ENCODE measurements at places on chromosomes 3 and 15.
A peak's percentile ranks its signal among the peaks of the same experiment; 100 is the strongest.

DNA sequence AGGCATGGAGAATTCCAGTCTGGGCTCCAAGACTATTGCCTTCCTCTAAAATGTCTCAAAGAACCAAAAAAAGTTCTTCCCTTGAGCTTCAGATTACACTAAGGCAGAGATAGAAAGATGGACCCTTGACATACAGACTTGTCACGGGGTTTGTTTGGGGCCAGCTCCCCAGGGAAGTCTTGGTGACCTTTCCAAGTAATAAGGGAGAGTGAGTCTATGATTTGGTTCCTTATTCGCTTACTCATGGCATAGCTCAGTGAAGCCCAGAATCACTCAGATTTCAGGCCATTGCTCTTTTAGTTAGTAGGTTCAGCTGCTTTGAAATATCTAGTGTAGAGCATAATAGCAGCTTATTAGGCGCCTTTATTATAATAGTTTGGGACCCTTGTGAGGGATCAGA, 90.3 kb downstream of the PLCL2 start:
- no peak for DNase-seq

DNA sequence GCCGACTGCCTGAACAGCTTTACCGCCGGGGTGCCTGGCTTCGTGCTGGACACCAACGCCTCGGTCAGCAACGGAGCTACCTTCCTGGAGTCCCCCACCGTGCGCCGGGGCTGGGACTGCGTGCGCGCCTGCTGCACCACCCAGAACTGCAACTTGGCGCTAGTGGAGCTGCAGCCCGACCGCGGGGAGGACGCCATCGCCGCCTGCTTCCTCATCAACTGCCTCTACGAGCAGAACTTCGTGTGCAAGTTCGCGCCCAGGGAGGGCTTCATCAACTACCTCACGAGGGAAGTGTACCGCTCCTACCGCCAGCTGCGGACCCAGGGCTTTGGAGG, 815 bp downstream of the SPINT1 start:
- no peak for DNase-seq

DNA sequence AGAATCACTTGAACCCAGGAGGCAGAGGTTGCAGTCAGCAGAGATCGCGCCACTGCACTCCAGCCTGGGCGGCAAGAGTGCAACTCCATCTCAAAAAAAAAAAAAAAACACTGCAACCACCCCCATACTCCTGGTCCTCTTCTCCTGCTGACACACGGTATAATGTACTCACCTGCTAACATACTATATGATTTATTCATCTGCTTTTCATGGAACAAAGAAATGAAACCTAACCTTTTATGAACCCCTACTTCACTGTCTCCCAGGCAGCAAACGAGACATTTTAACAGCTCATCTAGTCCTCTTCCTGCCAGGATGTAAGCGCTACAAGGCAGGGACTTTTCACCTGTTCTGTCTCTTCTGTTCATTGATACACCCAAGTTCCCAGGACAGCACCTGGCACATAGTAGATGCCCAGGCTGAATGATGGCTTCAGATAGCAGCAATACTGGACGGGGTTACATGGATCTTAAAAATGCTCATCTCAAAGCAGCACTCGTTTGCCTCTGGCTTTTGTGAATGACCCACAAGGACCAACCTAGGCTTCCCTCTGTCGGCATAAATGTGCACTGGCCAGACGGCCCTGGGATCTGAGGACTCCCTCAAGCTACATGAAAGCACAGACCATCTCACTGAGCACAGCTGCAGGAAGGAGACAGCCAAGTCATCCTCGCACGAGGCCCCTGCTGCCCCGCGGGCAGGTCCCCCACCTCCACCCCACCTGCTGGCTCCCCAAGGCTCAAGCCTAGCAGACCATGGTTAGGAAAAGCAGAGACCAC, 20.3 kb downstream of the XXYLT1 start:
- no peak for DNase-seq

DNA sequence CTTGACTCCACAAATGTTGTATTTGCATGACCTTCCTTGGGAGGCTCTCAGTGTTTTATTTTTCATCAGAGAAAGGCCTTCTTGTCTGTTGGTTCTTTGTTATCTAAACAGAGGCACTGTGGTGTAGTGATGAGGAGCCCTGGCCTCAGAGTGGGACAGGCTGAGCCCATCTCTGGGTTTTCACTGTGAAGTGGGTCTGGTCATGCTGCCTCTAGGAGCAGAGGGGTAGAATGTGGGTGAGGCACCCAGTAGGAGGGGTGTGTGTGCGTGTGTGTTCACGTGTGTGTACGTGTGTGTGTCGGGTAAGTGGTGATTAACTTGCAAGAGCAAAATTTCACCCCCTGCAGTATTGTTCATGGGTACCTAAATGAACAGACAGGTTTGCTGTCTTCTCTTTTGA, 14.4 kb downstream of the KLF13 start:
- DNase-seq = no peak

DNA sequence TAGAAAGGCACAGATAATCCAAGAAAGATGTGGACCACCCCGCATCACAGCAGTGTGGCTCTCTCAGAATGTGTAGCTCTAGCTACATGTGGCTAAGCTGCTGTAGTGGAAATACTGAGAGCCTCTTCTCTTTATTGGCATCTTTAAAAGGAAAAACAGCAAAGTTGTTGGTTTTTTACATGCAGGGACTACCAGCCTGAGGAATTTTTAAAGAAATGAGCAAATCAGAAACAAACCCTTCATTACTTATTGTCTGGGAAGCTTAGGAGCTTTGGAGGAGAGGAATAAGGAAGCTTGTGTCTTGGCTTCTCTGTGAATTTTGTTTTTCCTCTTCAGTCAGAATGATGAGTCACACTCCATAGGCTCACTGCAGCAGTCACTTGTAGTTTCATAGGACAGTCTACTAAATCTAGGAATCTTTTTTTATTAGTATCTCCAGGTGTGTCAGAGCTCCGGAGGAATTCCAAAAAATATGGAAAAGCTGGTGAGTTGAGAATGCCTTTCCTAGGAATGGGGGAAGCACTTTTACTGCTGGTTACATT, 27.5 kb downstream of the POLG start:
- no peak for DNase-seq

GRCh38 chr3:5017925-5018531, 38.8 kb downstream of the BHLHE40 start:
- no peak for DNase-seq

DNA sequence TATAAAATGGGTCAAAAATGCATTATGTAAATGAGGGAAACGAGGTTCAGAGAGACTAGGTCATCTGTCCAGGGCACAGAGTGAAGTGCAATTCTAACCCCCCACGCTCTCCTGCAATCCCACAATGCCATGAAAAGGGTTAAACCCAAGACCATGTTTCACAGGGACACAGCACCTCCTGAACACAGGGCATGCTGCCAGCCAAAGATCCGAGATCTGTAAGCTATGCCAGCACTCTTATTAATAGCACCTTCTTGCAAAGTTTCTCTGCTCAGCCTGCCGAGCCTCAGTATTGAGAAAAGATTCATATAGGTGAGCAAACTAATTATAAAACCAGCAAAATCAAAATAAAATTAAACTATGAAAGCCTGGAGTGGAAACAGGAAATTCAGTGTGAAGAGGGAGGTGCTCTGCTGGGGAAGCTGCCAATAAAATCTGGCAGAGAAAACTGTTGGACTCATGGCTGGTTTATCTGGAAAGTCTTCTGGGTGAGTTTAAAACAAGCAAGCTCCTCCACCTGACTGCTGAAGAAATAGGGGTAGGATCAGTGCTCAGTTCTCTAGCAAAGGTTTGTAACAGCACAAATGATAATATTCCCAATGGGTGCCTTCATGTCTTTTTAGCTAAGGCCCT, 50.3 kb downstream of the LRIG1 start:
- no peak for DNase-seq

DNA sequence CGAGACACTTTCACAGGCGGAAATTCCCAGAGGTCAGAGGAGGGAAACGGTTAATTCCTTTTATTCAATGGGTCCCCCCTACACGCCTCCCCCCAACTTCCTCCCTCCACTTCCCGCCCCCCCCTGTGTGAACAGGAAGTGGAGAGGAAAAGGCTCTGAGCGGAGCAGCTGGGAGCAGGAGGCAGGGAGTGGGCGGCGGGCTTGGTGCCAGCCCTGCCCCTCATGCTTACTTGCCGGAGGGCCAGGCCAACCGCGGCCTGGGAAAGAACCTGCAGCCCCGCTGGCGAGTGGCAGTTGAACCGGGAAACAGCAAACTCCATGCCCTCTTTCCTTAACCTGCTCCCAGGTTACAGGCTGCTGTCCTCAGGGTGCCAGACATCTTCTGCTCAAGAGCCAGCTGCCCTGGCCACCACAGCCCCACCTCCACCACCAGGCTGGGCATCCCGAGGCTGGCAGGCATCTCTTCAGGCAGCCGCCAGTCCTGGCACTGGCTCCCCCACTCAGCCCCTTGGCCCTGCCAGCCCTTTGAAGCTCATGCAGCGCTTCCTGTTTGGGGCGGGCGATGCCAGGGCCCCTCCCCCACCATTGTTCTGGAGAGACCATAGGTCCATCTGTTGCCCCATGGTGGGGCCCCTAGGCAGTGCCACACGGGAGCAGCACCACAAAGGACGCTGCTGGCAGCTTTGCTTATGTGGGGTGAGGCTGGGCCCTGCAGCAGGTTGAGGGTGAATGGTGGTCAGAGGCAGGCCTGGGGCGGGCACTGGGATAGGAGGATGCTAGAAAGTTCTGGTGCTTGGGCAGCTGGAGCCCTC, 12.9 kb downstream of the VPS18 start:
- DNase-seq = peak; percentile 45

DNA sequence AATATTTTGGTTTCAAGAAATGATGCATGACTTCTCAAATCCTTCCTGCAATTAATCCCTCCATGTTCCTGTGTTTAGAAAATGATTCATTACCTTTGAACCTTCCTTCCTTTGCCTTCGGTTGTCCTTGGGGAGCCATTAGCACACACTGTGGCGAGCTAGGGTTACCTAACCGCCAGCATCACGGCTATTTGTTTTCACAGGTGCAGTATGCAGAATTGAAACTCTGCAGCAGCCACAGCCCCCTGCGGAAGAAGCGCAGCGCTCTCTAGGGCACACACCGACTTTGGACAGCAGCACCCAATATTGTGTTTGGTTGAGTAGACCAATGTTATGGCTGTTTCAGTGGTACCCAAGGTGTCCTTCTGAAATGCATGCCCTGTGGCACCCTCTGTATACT, 247.4 kb downstream of the MCTP2 start:
- DNase-seq = no peak

- DNase-seq = no peak
Measured at GRCh38 chr3:15562560-15562959, 38.8 kb downstream of the HACL1 start.

GRCh38 chr3:156790156-156790555, 36.0 kb upstream of the LEKR1 start:
- DNase-seq = no peak

DNA sequence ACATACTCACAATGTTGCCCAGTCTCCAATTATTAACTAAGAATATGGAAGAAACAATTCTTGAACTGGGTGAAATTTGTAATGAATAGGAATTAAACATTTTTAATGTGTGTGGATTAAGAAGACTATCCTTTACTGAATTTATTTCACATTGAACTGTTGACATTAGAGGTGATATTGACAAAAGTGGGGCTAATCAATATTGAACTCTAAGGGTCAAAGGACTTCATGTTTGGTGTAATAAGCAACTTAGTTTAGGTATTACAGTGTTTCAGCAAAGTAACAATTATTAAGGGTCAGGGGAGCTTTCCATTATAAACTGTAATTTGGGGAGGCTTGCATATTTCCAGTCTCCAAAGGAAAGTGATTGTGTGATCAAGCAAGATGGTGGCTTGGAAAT, 16.2 kb upstream of the NANOGP8 start:
- no peak for DNase-seq

DNA sequence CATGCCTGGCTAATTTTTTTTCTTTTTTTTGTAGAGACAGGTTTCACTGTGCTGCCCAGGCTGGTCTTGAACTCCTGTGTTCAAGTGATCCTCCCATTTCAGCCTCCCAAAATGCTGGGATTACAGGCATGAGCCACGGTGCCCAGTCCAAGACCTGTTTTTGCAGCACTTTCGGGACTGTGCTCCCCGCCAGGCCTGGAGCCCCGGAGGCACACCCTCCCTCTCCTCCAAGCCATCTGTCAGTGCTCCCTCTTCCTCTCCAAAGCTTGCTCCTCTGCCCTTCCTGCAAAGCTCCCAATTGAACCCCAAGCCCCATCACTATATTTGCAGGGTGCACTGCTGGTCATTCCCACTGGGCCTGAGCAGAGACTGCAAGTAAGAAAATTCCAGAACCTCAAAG, 98.1 kb downstream of the CORO2B start:
- no peak for DNase-seq

- DNase-seq = peak; percentile 19
Measured at GRCh38 chr15:82538961-82539690, 1.1 kb downstream of the RPS17 start.

- DNase-seq = no peak
Measured at GRCh38 chr3:101119535-101119934, 126.3 kb upstream of the ABI3BP start.

DNA sequence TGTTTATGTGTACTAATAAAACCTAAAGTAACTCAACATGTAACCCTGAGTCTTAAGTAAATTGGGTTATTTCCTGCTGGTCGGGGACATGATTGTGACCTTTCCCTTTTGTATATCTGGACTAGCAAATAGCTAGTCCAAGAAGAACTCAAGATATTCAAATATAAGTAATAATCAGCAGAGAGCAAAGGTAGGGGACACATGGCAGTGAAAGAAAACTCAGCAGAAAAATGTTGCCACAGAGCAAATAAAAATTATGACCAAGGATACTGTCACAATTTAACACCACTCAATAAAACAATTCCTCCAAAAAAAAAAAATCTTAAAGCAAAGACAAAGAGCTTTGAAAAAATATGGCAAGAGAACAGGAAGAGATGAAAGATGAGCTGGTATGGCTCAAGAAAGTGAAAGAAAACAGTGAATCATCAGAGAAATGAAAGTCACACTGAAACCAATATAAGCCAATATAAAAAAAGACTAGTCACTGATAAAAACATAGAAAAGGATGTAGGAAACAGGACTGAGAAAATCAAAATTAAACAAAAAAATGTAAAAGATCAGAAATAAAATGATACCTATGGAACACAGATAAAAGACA, 43.4 kb downstream of the HLTF start:
- DNase-seq = no peak

GRCh38 chr15:35320158-35320780, 225.7 kb downstream of the DPH6 start:
- no peak for DNase-seq

DNA sequence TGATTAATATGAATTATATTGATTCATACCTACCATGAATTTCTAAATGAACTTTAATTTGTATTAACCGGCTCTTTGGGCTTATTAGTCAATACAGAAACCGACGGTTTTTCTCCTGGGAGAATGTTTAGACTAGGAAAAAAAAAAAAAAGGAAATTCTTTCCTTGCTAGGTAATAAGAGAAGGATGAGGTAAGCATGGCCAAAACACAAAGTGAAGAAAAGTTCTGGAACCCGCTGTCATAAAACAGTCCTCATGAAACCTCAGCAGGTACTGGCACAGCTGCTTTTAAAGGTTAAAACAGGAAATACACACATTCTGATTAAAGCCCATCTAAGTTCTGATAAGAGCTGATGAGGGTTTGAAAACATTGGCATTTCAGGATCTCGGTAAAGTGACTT, 30.8 kb upstream of the PSTPIP1 start:
- DNase-seq = no peak

GRCh38 chr3:119628390-119628789, 30.7 kb downstream of the PLA1A start:
- DNase-seq = no peak

All from NAMALWA (cell line).